ENCODE measurements at places on chromosomes 2 and 18.

DNA sequence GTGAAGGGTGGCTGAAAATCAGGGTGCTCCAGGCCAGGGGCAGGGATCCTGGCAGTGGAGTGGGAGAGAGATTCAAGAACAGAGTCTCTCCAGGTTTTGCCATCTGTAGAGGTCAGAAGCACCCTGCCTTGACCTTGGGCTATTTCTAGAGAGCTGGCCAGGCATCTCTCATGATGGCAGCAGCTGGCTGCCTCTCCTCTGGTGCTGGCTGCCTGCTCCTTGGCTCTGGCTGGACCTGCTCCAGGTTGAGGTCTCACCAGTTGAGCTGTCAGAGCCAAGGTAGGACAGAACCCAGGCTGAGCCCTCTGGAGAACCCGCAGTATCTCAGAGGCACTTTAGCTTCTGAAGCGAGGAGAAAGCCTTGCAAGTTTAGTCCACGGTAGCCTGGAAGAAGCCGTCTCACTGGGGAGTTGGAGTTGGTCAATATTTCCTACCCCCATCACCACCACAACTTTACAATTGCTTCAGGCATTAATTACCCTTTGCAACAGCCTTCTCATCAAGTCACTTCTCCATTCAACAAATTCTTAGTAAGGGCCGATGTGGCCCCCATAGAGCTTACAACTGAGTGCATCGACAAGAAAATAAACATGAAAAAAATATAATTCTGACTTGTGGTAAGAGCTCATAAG lies 25.6 kb downstream of the GNLY start:
- no peak for DNase-seq

GRCh38 chr2:154914561-154914960 lies 216.1 kb downstream of the KCNJ3 start:
- DNase-seq = no peak

DNA sequence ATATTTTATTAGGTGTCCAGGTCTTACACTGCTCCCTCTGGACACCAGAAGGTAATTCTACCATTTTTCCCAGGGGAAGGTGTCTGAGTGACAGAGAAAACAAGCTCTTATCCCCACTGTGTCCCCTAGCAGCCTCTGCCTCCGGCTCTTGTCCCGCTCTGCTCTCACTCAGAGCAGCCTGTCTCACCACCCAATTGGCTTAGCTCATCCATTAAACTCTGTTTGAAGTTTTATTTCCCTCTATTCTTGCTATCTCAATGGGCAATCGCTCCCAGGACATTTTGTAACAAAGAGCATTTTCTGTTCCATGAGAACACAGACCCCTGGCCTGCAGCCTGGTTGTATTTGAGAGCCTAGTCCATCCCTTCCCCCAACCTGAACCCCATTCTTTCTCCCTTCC lies 90.6 kb upstream of the LDAH start:
- DNase-seq = no peak

- no peak for DNase-seq
Observed at GRCh38 chr2:179338681-179339080, 74.0 kb upstream of the SESTD1 start.

DNA sequence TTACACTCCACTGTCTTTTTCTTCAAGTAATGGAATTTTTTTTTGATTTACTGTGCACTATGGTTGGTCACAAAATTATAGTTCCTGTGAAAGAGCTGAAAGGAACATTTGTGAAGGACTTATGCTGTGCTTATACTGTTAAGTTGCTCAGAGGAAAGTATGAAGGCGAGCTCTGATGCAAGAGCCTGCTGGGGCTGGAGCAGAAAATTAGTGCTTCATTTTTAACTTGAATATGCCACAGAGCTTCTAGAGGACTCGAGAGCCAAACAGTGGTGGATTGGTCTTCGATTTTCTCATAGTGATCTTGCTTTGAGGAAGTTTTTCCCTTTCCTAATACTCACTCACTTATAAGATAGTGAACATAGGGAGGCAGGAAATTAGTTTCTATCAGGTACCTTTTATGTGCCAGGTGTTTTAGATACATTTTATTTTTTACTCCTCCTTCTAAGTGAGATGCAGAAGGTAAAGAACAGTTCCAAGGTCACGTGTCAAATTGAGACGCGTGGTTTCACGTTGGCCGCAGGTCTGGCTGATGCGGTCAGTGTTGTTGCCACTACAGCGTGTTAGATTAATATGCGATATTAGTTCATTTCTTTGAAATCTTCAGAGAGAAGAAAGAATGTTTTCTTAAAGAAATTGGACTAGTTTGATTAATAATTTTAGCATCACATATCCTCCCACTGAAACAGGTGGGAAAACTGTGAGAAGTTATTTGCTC lies 20.2 kb downstream of the GATA6 start:
- DNase-seq = no peak

Data from substantia nigra (tissue), 51 donors.